ENCODE measurements at places on chromosomes 1 and 21.
A peak's percentile ranks its signal among the peaks of the same experiment; 100 is the strongest.

DNA sequence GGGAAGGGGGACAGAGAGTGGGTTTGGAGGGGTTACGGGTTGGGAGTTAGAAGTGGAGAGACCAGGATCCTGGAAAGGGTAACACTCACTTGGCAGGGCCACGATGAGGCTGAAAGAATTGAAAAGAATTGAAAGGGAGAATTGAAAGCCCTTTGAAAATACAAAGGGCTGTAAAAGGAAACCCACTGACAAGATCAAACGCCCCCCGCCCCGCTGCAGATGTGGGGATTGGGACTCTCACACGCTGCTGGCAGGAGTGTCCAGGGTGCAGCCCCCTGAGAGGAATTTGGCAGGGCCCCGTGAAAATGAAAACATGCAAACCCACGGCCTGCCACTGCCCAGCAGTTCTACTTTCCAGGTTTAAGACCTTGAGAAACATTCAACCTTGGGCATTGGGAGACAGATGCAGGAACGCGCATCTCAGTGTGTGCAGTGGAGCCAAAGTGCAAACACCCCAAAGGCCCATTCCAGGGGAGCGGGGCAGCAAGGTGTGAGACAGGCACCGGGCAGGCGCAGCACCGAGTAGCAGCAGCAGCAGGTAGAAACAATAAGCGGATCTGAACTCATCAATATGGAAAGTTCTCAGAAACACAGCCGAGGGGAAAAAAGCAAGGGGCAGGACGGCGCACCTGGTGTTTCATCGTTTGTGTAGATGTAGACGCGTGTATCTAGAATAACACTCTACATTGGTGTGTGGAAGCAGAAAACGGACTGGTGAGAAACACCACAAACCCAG, 8.3 kb upstream of the TNFRSF1B start:
- DNase-seq = no peak

DNA sequence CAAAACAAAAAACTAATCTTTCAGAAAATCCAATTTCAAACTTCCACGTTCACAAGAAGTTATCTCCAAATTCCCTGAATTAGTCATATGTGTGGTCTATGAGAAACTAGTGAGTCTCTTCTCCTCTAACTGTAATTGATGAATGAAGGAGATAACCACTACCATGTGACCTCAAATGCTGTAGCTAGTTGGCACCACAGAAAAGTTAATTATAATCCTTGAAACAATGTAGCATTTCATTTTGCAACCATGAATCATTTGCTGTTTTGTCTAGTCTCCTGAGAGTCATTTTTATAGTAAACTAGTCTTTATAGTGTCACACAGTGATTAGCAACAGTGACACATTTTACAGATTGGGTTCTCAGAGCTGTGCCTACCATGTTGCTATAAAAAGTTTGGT, 287.5 kb downstream of the LRRIQ3 start:
- no peak for DNase-seq

DNA sequence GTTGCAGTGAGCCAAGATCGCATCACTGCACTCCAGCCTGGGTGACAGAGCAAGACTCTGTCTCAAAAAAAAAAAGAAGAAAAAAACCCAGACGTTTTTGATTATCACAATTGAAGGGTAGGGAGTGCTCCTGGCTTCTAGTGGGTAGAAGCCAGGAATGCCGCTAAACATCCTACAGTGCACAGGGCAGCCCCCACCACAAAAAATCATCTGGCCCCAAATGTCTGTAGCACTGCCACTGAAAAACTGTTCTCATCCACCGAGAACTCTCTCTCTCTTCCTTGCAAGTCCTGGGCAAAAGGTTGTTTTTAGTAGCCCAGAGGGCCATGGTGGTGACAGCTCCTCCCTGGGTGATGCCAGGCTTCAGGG, 35.6 kb upstream of the GPR157 start:
- no peak for DNase-seq

- no peak for DNase-seq
These were observed 77.5 kb downstream of the PUM1 start for GRCh38 chr1:30988045-30988444.

DNA sequence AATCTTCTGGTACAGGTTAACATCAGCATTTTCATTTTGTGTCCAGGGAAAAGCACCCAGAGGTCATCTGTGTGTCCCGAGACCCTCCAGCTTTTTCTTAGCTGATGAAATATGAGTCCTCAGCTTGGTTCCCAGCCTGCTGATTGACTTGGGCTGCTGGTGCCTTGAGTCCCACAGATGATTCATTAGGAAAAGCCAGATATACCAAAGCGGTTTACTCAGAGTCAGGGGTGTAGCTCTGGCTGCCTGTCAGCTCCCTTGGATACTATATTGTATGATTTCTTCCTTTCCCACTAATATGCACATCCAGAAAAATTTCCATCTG, 43.7 kb upstream of the MAB21L3 start:
- no peak for DNase-seq

GRCh38 chr1:204587621-204588020, 71.4 kb downstream of the MDM4 start:
- no peak for DNase-seq

DNA sequence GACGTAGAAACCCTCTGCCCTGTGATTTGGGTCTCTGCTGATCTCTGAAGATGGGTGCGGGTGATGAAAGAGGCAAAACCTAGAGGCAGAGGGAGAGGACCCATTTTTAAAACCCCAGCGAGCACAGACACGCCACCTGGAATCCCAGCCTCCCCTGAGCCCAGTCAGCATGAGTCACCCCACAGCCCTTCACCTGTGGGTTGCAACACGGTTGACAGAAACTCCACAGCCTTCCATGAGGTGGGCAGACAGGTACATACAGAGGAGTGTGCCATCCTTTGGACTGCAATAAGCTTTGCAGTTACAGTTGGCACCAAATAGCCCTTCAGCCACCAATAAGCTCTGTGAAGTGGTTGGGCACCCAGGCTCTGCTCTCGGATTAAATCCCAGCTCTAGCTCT, 2.1 kb upstream of the GRHL3 start:
- no peak for DNase-seq

GRCh38 chr1:178912597-178912996, 41.7 kb upstream of the ANGPTL1 start:
- no peak for DNase-seq

DNA sequence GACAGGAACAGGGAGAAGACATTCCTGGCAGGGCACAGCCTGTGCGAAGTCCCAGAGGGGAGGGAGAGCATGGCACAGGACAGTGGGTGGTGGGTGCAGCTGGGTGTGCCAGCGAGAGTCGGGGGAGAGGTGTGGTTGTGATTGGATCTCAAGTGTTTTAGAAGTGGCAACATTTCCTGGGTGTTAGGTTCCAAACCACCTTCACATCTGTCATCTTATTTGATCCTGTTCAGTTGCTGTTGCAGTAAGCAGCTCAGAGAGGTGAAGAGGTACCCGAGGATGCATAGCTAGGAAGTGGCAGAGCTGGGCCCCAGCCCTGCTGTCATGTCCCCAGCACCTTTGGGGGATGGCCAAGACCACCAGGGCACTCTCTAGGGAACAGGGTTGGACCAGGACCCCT, 22.0 kb upstream of the DISP3 start:
- no peak for DNase-seq

DNA sequence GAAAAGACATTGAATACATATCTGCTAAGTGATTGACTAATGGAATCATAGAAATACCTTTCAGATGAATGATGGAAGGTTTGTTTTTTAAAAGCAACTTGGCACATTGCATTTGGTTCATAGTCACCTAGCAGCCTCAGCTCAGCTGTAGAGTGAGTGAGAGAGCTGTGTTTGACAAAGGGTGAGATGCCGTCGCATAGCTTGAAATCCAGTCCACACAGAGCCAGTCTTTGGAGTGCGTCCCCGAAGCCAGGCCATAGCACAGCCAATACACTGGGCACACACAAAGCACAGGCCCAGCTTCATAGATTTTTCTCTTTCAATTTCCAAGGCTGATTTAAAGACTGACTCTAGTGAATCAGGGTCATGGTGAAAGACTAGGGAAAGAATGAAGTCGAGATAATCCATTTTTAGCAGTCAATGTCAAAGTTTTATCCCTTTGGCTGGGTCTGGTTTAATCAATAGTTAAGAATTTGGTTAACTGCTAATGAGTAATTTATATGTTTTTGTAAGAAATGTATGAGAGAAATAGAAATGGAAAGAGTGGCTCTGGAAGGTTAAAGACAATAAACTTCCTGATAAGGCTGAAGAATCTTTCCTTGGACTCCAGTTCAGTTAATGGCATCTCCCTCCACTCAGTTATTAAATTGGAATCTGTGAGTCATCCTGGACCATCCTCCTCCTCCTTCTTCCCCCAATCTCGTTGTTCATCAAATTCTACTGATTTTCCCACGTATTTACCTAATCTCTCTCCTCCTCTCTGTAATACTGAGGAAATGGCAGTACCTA, 101.2 kb upstream of the IRF2BP2 start:
- DNase-seq = no peak

GRCh38 chr1:228487336-228488124, at the start of gene RNF187:
Gene RNF187, plus strand, starts transcription at chr1:228487382.
- DNase-seq = no peak

GRCh38 chr1:57116871-57117270, 151.1 kb upstream of the C8B start:
- no peak for DNase-seq

DNA sequence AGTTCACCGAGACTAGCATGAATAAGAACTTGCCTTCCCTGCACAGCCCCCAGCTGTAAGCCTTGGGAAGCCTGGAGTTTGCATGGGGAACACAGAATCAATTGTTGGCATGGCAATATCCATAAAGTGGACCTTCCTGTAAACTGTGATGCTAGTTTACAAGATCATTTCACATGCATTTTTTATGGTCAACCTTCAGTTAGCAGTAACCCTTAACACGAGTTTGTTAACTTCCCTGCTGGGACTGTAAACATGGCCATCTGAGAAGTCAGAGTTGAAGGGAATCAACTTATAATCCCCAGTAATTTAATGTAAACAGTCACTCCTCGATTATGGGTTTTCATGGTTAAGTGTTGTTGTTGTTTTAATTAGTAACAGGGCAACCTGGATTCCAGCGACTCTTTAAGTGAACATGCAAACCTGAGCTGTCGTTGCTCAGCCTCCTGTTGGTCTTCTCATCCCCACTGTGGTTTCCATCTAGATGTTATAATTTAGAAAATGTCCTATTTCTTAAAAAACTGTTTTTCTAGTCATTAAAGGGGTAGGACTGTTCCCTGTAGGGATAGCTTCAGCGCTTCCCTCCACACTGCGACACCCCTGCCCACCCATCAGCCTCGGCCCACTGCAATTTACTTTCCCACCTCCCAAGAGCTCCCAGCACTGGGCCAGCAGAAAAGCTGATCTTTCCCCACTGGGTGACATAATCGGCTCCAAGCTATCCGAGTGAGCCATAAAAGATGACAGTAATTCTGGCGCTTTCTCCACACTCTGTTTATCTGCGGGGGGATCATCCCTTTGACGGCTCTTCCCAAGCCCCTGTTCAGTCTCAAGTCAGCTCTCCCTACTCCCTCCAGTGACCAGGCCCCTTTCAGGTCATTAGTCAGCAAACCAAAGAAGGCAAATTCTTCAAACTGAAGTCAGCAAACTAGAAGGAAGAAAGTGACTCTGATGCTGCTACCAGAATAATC, 107.6 kb upstream of the IPO9 start:
- DNase-seq = no peak

DNA sequence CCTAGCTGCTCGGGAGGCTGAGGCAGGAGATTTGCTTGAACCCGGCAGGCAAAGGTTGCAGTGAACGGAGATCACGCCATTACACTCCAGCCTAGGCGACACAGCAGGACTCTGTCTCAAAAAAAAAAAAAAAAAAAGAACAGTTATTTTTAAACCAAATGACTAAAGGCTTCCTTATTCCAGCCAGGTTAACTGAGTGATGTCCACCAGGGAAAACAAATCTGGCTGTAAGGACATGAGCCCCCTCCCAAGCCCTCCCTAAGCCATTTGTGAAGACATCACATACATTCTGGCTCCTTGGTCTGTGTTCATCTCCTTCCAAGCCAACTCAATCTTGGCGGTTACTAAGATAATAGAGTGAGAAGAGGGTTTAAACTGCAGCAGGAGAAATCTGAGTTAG, 8.2 kb downstream of the TMCC2 start:
- no peak for DNase-seq

- peak; percentile 8 for DNase-seq
These were observed 31.1 kb upstream of the ZBTB40 start for GRCh38 chr1:22420455-22421053.

GRCh38 chr1:19680644-19681043, 16.0 kb downstream of the HTR6 start:
- DNase-seq = no peak

GRCh38 chr1:25573591-25573930, 30.2 kb downstream of the LDLRAP1 start:
- DNase-seq = no peak

DNA sequence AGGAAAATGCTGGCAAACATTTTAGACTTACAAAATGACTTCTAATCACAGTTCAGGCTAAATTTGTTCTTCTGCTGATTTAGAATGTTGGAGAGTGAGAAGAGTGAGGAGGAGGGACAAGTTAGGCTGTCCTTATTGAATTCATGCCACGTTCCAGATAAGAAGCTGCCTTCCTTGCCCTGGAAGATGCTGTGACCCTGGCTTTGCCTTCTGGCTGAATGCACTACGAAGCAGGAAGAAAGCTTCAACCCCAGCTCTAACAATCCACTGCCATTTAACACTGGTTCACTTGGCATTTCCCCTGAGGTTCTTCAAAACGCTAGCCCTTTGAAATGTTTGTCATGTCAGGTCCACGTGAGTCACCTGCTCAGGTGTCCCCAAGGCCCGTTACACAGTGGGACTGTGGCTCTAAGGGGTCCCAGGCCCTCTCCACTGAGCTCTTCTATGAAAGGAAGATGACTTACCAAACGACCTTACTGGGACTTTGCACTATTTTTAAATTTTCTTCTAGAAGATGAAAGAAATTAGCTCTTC, 30.0 kb upstream of the LRRC8C start:
- no peak for DNase-seq

- DNase-seq = no peak
These were observed 44.6 kb upstream of the LYST start for GRCh38 chr1:235911300-235911662.

- DNase-seq = no peak
These were observed 787.6 kb downstream of the USP25 start for GRCh38 chr21:16517383-16517782.

DNA sequence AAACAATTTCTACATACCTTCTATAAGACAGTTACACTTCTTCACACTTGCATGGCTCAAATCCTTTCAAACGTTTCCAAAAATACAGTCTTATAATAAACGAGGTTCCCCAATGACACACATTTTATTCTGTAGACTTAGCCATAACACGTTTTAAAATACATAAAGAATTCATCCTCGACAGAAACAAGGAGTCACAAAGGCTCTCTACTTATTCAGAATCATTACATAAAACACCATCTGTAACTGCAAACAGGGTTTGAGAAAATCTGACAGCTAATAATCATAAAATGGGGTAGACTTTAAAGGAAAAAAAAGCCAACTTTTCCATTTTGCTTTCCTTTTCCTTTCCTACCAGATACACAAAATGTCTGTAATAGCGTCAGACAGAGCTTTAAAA, 1.8 kb downstream of the PIK3R3 start:
- DNase-seq = no peak
